ENCODE measurements at places on chromosomes 12 and 14.

GRCh38 chr14:68020493-68020892, 200.9 kb downstream of the RAD51B start:
- no peak for DNase-seq

DNA sequence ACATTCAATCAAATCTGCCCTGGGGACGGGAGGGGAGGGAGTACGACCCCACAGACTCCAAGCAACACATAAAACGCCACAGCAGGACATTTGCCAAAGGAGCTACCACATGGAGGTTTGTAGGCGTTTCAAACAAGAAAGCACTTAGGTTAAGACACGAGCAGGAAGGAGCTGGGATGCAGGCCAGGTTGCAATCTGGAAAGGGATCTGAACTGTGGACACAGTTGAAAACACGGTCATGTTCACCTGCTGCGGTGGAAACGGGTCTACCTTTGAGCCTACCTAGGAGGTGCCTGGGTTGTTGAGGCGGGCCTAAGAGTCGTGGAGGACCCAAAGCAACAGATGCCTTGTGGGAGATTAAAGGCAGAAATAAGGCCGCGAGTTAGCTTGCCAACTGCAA, 18.4 kb downstream of the PRKAB1 start:
- no peak for DNase-seq

GRCh38 chr12:101747697-101748096, 8.4 kb upstream of the SYCP3 start:
- no peak for DNase-seq

- DNase-seq = no peak
Measured at GRCh38 chr14:35438910-35439713, 34.6 kb upstream of the NFKBIA start.

- no peak for DNase-seq
Measured at GRCh38 chr12:106598003-106598402, 15.2 kb downstream of the RFX4 start.

DNA sequence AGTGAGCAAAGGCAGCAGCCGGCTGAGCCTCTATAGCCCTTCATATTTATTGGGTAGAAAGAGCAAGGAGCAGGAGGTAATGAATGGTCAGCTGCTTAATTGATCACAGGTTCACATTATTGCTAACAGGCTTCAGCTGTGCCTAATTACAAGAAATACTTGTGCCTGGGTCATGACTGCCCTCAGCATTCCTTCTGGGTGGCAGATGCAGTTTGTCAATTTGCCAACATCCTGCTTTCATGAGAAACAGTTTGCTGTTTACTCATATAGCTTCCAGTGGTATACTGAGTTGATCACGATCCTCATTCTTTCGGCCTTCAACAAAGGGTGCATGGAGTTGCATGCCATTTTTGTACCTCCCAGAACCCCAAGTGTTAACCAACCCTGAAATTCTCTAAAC, 81.0 kb upstream of the PLEKHG7 start:
- no peak for DNase-seq
